Panc1 (cell line): ENCODE measurements at places on chromosomes 1 and 21.

- DNase-seq, result no peak
- H3K4me1 ChIP-seq, result peaks cover 27% of the 10 kb centered on the region
- no peaks in the 10 kb centered on the region for H3K27me3 ChIP-seq
- peak overlapping the region; percentile 91 for H3K4me3 ChIP-seq
- H3K36me3 ChIP-seq, result no peaks in the 10 kb centered on the region
Measured at GRCh38 chr1:15833069-15833679, 14.3 kb upstream of the SPEN start.

- no peaks in the 10 kb centered on the region for H3K4me1 ChIP-seq
- DNase-seq, result no peak
- no peaks in the 10 kb centered on the region for H3K36me3 ChIP-seq
- H3K27me3 ChIP-seq, result 0 out of 2 replicates have a peak, but pooled peaks cover 2% of the 10 kb centered on the region
Measured at GRCh38 chr1:60133000-60133673, 59.6 kb upstream of the C1orf87 start.

DNA sequence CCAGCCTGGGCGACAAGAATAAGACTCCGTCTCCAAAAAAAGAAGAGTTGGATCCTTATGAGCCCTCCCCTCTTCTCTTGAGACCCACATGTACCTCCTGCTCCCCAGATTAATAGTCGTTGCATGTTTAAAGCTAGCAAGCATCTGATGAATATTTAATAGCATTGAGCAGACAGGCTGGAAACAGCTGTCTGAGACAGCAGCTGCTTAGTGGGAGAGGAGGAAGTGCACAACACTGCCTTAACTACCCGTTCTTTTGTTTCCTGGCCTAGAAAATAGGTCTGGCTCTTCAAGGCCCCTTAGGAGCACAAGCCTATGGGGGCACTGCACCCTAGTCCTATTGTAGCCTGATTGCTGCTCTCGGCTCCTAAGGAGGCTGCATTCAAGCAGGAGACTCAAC, 17.3 kb upstream of the TMEM39B start:
- H3K27ac ChIP-seq, result no peak overlapping the region
- no peak for DNase-seq
- H3K4me1 ChIP-seq, result no peaks in the 10 kb centered on the region
- no peak overlapping the region for H3K4me3 ChIP-seq

DNA sequence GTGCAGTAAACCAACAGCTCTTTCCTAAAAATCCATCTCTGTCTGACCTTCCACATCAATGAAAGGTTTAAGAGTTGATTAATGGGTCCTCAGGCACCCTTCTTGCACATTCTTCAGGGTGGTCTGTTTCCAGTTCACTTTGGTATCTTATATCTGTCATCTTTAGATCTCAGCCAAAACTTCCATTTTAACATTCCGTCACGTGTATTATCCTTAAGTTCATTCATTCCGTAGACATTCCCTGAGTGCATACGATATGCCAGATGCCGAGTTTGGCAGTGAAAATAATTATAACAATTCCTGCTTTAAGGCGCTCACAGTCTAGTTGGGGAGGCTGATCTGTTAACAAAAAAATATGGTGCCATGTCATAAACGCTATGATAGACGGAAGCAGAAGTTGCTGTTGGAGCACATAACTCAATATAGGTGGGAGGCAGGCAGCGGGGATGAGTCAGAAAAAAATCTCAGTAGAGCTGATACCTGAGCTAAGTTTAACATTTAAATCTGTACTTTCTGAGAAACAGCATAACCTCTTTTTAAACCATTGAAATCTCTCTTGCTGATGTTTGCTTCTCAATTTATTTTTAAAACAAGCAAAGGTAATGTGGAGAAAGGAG, 59.6 kb upstream of the HOOK1 start:
- H3K36me3 ChIP-seq, result no peaks in the 10 kb centered on the region
- no peaks in the 10 kb centered on the region for H3K4me1 ChIP-seq
- no peak overlapping the region for H3K4me3 ChIP-seq

DNA sequence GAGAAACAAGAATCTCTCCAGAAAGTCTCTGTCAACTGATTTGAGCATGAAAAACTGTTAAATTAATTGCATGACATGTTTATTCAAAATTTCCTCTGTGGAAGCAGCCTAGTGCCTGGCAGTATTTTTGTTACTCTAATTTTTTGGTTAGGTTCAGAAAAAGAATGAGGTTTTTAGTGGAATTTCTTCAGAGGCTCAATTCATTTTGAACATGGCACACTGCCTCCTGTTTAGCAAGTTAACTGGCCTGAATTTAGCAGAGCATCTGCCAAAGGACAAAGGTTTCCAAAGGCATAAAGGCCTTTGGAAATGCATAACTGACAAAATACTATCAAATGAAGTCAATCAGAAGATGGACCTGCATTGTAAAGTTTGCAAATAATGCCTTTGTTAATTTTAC, 1326.5 kb downstream of the PLA2G4A start:
- H3K36me3 ChIP-seq, result no peaks in the 10 kb centered on the region
- H3K27me3 ChIP-seq, result no peaks in the 10 kb centered on the region
- no peak overlapping the region for H3K27ac ChIP-seq
- no peaks in the 10 kb centered on the region for H3K4me1 ChIP-seq

DNA sequence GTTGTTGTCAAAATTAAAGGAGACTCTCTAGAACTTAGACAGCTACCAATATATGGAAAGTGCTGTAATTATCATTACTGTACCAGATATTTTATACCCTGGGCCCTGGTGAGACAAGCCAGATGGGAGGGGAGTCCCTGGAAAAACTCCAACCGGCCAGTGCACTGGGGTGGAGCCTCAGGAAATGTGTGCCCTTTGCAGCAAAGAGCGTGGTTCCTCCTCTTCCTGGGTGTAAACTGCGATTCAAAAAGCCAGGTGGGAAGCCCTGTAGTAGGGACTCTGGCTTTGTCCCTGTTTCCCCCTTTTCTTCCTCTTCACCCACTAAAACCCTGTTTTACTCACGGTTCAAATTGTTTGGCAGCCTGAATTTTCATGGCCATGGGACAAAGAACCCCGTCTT, 812.3 kb downstream of the PLA2G4A start:
- H3K27me3 ChIP-seq, result no peaks in the 10 kb centered on the region
- no peak overlapping the region for H3K27ac ChIP-seq
- no peaks in the 10 kb centered on the region for H3K4me1 ChIP-seq
- H3K4me3 ChIP-seq, result no peak overlapping the region
- no peak for DNase-seq

GRCh38 chr1:173052681-173053196, 2.0 kb upstream of the TNFSF18 start:
- no peak for DNase-seq
- H3K36me3 ChIP-seq, result no peaks in the 10 kb centered on the region
- H3K4me1 ChIP-seq, result no peaks in the 10 kb centered on the region
- H3K27ac ChIP-seq, result no peak overlapping the region
- no peak overlapping the region for H3K4me3 ChIP-seq

DNA sequence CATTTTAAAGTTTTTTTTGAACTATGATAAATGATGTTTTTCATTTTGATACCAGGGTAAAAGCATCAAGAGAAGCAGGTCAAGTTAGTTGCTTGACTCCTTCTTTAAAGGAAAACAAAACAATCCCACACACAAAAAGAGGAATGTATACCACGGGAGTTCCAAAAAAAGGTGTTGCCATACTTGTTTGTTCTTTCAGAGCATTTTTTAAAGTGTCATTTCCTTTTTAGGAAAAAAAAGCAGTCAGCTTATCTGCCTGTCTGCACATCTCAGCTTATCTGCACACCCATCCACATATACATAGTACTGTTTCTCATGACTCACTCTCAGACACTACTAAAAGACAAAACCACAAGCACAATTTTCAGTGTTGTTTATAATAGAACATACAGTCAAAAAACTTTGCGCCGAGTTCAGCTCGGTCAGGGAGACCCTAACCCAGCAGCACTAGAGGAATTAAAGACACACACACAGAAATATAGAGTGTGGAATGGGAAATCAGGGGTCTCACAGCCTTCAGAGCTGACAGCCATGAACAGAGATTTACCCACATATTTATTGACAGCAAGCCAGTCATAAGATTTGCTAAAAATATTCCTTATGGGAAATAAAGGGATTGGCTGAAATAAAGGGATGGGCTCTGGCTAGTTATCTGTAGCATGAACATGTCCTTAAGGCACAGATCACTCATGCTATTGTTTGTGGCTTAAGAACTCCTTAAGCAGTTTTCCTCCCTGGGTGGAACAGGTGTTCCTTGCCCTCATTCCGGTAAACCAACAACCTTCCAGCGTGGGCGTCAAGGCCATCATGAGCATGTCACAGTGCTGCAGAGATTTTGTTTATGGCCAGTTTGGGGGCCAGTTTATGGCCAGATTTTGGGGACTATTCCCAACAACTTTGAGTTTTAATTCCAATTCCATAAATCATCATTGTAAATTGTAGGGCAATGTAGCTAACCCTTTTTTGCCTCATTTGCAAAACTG, 11.4 kb upstream of the MNDA start:
- H3K27me3 ChIP-seq, result no peaks in the 10 kb centered on the region
- H3K36me3 ChIP-seq, result no peaks in the 10 kb centered on the region
- no peaks in the 10 kb centered on the region for H3K4me1 ChIP-seq
- no peak for DNase-seq

GRCh38 chr1:116508085-116508983, 62.5 kb downstream of the CD58 start:
- no peaks in the 10 kb centered on the region for H3K27me3 ChIP-seq
- no peak overlapping the region for H3K27ac ChIP-seq
- H3K36me3 ChIP-seq, result no peaks in the 10 kb centered on the region
- H3K4me3 ChIP-seq, result no peak overlapping the region

DNA sequence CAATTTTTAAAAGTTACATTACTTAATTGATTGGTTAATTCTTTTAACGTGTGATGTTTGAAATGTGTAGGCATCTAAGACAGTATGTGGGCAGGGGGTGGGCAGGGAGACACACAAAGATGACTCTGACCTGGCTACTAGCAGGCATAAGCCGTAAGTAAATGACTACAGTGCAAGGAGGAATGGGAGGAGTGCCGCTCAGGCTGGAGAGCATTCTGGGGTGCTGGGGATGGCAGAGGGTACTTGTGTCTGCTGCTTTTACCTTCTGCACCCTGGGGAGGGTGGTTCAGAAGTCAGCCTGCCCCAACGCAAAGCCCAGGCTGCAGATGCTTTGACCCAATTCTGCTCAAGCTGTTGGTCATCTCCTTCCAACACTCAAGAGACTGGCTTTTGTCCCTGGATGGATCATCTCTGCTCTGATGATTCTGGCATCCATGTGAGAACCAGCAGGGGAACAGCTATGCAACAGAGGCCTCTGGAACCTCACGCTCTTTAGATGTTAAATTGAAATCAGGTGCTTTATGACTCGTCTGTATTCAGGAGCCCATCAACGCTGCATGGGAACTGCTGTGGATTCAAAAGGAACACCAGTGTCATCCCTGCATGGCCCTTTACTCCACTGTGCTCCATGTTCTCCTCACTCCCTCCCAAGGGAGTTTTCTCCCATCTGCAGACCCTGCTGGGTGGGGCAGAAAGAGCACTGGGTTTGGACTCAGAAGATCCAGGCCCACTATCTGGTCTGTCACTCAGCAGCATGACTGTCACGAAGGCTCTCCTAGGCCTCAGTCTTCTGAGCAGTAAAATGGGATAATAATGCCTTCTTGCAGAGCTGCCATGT, 78.8 kb downstream of the FAM78B start:
- H3K36me3 ChIP-seq, result no peaks in the 10 kb centered on the region
- H3K4me1 ChIP-seq, result no peaks in the 10 kb centered on the region
- DNase-seq, result no peak
- no peak overlapping the region for H3K27ac ChIP-seq
- H3K4me3 ChIP-seq, result no peak overlapping the region
- H3K27me3 ChIP-seq, result no peaks in the 10 kb centered on the region

GRCh38 chr21:46617267-46618051, 12.6 kb upstream of the S100B start:
- H3K27ac ChIP-seq, result no peak overlapping the region
- H3K4me1 ChIP-seq, result no peaks in the 10 kb centered on the region
- no peaks in the 10 kb centered on the region for H3K27me3 ChIP-seq
- H3K4me3 ChIP-seq, result no peak overlapping the region
- no peaks in the 10 kb centered on the region for H3K36me3 ChIP-seq

GRCh38 chr1:168279253-168279652, 1.4 kb upstream of the TBX19 start:
- no peak for DNase-seq
- H3K27ac ChIP-seq, result no peak overlapping the region
- H3K27me3 ChIP-seq, result no peaks in the 10 kb centered on the region
- no peak overlapping the region for H3K4me3 ChIP-seq

GRCh38 chr1:102085896-102086295, 89.2 kb upstream of the OLFM3 start:
- H3K27ac ChIP-seq, result no peak overlapping the region
- no peaks in the 10 kb centered on the region for H3K4me1 ChIP-seq
- H3K4me3 ChIP-seq, result no peak overlapping the region
- H3K36me3 ChIP-seq, result no peaks in the 10 kb centered on the region
- DNase-seq, result no peak

GRCh38 chr1:177800400-177801088, 169.3 kb downstream of the SEC16B start:
- no peaks in the 10 kb centered on the region for H3K36me3 ChIP-seq
- no peak for DNase-seq
- no peak overlapping the region for H3K4me3 ChIP-seq
- H3K27ac ChIP-seq, result no peak overlapping the region

DNA sequence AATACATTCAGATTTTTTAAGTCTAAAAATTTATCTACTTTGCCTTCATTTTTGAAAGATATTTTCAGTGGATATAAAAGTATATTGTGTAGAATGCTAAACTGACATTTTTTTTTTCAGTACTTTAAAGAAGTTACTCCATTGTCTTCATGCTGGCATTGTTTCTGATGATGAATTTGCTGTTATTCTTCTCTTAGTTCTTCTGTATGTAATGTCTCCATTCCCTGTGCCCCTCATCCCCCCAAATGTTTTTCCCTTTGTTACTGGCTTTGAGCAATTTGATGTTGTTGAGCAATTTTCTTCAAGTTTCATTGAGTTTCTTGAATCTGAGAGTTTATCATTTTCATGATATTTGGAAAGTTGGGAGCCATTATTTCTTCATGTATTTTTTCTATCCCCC, 20.8 kb upstream of the VANGL1 start:
- H3K27ac ChIP-seq, result no peak overlapping the region
- DNase-seq, result no peak
- no peak overlapping the region for H3K4me3 ChIP-seq
- no peaks in the 10 kb centered on the region for H3K27me3 ChIP-seq
- H3K4me1 ChIP-seq, result no peaks in the 10 kb centered on the region

GRCh38 chr1:11738783-11739182, 2.8 kb downstream of the AGTRAP start:
- no peak overlapping the region for H3K4me3 ChIP-seq
- H3K4me1 ChIP-seq, result peaks cover 12% of the 10 kb centered on the region
- no peak overlapping the region for H3K27ac ChIP-seq
- no peaks in the 10 kb centered on the region for H3K27me3 ChIP-seq
- no peak for DNase-seq

- H3K36me3 ChIP-seq, result peaks cover 3% of the 10 kb centered on the region
- H3K4me1 ChIP-seq, result peaks cover 4% of the 10 kb centered on the region; the same call in 1 of the 2 replicates
- H3K27ac ChIP-seq, result peak overlapping the region; percentile 86
- no peaks in the 10 kb centered on the region for H3K27me3 ChIP-seq
- DNase-seq, result no peak
Measured at GRCh38 chr1:96722958-96723357, 1.4 kb downstream of the PTBP2 start.

GRCh38 chr1:18480315-18481189, at the start of gene KLHDC7A:
Gene KLHDC7A (plus strand): TSS chr1:18480930. CDS start chr1:18480982, 52 bp downstream.
- DNase-seq, result no peak
- H3K36me3 ChIP-seq, result no peaks in the 10 kb centered on the region

- H3K27ac ChIP-seq, result no peak overlapping the region
- H3K4me1 ChIP-seq, result no peaks in the 10 kb centered on the region
- H3K36me3 ChIP-seq, result no peaks in the 10 kb centered on the region
- 0 out of 2 replicates have a peak, but pooled peaks cover 3% of the 10 kb centered on the region for H3K27me3 ChIP-seq
- DNase-seq, result no peak
- no peak overlapping the region for H3K4me3 ChIP-seq
Measured at GRCh38 chr1:38740487-38740886, 119.1 kb downstream of the RRAGC start.

- H3K4me1 ChIP-seq, result no peaks in the 10 kb centered on the region
- H3K27ac ChIP-seq, result no peak overlapping the region
- no peak for DNase-seq
- H3K4me3 ChIP-seq, result no peak overlapping the region
- H3K27me3 ChIP-seq, result peaks cover 3% of the 10 kb centered on the region; the same call in 1 of the 2 replicates
Measured at GRCh38 chr1:168098534-168099320, 38.0 kb downstream of the GPR161 start.
